ENCODE measurements at places on chromosomes 2 and 18.

- no peak for DNase-seq
These were observed 30.2 kb downstream of the PKP4 start for GRCh38 chr2:158486970-158487325.

DNA sequence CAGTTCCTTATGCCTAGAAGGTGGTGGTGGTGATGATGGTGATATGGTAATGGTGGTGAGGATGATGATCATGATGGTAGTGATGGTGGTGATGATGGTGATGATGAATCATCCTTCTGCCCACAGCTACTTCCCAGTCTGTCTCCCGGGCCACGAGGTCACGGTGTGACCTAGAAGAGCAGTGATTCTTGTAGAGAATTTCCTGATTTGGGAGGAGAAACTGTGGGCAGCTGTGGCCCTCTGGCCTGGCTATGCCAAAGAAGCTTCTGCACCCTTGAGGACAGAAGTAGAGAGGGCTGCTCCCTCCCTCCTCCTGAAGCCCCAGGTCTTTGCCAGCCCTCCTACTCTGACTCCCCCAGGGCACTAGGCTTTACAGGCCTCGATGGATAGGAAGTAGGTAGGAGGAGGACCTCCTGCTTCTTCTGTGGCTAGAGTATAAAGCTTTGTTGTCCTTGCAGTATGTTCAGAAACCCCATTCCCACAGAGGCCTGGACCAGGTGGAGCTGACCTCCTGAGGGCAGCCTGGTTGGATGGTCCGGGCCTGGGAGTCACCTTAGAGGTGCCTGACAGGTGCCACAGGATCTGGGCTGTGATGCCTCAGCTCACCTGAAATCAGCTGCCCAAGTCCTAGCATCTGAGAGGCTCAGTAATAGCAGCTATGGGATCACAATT is 57.9 kb upstream of the EPAS1 start:
- no peak for DNase-seq

- DNase-seq = no peak
These were observed 62.8 kb upstream of the DTNA start for GRCh38 chr18:34647251-34647650.

DNA sequence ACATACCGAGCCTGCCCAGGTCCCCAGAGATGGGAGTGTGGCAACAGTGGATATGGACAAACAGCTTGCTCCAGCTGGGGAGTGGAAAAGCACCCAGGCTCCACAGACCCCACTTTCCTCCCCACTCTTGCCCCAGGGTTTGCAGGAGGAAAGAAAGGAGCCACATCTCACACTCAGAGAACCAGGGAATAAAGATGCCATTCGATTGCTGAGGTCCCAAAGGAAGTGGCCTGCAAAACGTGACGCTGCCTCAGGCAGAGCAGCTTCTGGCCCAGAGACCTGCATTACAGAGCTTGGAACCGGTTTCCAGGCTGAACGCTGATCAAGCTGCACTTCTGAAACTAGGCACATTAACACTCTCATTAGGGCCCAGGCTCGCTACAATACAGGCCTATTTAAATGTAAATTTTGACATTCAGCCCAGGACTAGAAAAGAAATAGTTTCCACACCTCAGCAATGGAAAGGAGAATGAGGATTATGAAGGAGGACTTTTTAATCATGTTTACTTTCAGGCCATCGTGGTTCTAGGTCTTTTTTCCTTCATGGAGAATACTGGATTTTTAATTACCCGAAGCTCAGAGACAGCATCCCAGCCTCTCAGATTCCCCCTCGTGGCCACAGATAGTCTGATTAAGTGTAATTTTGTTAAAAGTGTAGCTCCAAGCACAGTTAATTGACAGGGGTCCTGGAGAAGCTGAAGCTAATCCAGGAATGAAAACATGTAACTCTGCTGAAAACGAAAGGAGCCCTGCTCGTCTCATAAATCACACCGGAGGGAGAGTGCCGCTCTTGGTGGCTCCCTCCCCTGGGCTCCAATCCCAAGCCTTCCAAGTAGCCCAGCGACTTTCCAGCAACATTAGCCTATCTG is 221.3 kb upstream of the RAB6C start:
- DNase-seq = no peak

DNA sequence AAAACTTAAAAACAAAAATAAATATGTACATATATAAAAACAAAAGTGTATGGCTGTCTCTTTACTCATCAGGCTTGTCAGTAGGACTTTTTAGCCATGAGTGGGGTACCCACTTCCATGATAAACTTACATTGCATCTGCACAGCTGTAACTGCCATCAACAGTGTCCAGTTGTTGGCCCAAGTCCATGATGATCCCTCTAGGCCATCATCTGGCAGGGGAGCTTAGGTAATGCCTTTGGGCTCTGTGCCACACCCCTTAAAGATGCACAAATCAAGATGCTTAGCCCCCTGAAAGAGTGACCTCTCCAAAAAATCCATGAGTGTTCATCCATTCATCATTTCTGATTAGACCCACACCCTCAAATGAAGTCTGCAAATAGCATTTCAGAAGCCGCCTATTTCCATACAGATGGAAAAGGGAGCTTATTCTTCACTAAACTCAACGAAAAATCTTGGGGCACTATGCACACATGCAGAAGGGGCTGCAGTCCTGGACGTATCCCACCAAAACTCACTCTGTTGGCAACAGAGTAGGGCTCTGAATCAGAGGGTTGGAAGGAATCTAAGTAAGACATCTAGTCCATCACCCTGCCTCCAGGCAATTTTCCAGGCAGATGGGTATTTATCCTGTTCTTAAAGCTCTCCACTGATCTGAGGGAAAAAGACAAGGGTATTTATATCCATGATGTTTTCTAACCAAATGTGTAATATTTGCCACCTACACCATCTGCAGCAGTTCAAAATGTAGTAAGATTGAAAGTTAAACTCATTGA is 691.0 kb downstream of the ZEB2 start:
- no peak for DNase-seq

Data from activated CD8-positive, alpha-beta memory T cell treated with anti-CD3 and anti-CD28 coated beads for 4 hours (primary cell).